NCI-H1048 (cell line): ENCODE measurements at places on chromosomes 4 and X.

DNA sequence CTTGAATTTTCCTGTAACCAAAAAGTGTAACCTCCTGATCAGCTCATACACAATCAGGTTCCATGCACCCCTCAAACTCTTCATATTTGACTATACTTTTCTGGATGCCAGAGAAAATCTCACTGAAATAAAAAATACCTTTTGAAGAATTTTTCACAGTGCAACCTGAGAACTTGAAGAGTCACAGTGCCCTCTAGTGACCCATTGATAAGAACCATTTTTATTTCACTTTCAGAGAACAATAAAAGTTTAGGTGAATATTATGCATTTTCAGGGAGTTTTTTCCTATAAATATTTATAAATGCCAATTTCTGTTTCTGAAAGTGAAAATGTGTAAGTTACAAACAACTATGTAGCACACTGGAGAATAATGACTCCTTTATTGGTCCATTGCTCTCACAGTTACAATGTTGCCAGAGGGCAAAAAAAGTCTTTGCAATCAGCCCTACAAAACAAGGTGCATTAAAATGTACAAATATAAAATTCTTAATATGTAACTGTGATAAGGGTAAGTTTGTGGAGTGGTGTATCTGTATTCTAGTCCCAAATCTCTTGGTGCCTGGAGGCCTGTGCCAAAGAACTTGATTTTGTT lies 153.6 kb upstream of the INTU start:
- DNase-seq: peak; percentile 19

- DNase-seq: no peak
These were observed 36.4 kb downstream of the NELFA start for GRCh38 chr4:1972414-1972813.

DNA sequence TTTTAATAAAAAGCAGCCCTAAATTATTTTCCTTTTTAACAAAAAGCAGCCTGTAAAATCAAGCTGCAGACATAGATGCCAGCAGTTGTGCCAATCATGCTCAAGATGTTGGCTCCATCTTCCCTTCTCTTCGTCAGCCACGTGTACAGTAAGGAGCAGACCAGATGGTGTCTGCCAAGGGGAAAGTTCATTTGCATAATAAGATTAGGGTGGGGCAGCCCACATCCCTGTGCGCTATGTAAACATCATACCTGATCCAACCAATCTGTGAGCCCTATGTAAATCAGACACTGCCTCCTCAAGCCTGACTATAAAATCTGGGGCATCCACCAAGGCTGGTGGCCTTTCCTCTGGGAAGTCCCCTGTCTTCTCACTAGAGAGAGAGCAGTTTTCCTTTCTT lies 23.1 kb upstream of the C1GALT1C1 start:
- peak; percentile 5 for DNase-seq

DNA sequence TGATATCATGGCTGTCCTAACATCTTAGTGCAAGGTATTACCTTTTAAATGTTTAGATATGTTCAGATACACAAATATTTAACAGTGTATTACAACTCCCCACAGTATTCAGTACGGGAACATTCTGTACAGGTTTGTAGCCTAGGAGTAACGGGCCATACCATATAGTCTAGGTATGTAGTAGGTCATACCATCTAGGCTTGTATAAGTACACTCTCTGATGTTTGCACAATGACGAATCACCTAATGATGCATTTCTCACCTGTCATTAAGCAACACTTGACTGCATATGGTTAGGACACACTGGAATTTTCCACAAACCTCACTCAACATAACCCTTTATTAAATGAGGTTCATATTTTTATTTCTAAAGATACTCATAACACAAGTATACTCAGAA lies 67.7 kb downstream of the THOC2 start:
- no peak for DNase-seq

DNA sequence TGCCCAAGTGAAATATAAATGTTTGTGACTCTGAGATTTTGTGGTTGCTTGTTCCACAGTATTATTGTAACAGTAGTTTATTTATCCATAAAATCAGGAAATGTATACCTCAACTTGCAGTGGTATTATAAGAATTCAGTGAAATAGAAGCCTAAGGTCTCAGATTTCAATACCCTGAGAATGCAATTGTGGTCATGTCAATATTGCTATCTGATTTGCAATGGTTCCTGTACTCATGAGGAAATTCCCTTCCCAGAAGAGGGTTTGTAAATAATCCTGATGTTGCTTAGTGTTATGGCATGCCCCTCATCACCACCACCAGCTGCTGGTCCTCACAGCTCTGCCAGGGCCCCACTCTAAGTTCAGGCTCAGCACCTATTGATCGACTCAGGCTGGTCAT lies 67.8 kb downstream of the SLC34A2 start:
- DNase-seq: no peak

GRCh38 chr4:129808242-129808641 lies 712.3 kb downstream of the C4orf33 start:
- DNase-seq: no peak

GRCh38 chr4:173507471-173508385 lies 22.3 kb downstream of the HAND2 start:
- no peak for DNase-seq

DNA sequence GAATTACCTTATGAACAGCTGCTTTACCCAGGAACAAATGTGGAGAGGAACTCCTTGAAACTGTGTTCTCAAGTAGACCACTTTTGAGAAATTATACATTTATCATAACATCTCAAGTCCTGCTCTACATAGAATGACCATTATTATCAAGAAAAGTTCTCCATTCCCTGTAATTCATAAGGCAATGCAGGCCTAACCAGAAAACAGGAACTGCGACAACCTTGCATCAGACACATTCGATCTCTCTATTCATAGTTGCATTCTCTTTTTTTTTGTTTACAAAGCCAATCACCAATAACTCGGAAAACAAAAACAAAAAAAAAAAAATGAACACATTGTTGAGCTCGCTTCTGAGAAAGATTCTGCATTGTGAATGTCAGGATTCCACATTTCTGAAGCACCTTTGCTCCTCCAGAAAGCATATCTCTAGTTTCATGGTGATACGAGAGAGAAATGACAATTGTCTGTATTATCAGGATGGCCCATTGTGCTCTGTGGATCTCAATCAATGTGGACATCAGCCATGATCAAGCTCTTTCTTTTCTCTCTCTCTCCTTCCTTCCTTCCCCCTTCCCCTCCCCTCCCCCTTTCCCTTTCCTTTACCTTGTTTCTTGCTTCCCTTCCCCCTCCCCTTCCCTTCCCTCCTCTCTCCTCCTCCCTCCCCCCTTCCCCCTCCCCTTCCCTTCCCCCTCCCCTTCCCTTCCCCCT lies 32.4 kb upstream of the CD99 start:
- no peak for DNase-seq

DNA sequence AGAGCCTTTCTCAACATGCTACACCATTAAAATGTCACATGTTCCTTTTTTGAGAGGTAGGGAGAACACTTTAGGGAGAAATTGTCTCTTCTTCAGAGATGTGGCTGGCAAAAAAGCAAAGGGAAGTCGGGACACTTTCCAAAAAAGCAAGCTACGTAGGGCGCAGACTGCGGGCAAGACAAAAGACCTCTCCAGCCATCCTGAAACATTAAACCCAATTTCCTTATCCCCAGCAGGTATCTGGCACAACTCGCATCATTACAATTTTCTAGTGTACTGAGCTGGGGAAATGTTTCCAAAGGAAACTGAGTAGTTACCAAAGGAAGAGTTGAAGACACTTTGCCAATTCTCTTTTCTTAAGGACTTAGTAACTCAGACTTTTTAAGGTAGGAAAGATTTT lies 116.0 kb downstream of the PACRGL start:
- DNase-seq: no peak

- DNase-seq: no peak
These were observed 94.2 kb upstream of the NKX1-1 start for GRCh38 chr4:1500231-1500965.

DNA sequence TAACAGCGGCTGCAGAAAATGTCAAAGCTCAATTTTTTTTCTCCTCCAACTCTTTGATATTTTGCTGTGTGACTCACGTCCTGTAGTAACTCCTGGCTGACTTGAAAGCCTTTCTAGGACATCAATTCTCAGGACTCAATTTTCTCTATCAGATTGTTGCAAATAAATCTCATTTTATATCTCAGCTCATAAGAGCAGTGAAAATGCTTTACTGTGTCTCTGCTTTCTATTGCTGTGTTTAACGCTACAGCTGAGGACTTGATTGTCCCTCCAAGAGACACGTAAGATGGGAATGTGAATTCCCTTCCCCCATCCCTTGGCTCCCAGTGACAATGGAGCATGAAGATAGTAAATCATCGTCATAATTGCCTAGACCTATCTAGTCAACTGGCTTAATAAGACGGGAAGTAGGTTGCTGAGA lies 20.5 kb upstream of the CBR4 start:
- no peak for DNase-seq

DNA sequence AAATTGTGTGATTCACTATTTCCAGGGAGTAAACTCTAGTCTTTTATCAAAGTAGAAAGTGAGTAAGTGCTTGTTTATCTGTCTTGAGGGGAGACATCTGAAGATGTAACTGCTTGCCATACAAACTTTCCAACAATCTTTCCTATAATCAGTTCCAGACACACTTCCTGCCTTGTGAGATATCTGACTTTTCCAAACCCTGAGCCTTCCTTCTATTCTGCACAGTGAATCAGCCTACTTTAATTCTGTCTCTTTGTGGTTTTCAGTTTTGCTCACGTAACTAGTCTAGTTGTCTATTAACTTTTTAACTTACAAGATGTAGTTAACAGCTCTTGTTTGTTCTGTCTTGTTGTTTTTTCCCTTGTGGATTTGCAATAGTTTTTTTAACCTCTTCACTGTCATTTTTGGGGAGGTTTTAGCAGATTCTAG lies 947.8 kb downstream of the C4orf33 start:
- no peak for DNase-seq

GRCh38 chr4:105022811-105023667 lies 123.6 kb upstream of the TET2 start:
- DNase-seq: no peak

DNA sequence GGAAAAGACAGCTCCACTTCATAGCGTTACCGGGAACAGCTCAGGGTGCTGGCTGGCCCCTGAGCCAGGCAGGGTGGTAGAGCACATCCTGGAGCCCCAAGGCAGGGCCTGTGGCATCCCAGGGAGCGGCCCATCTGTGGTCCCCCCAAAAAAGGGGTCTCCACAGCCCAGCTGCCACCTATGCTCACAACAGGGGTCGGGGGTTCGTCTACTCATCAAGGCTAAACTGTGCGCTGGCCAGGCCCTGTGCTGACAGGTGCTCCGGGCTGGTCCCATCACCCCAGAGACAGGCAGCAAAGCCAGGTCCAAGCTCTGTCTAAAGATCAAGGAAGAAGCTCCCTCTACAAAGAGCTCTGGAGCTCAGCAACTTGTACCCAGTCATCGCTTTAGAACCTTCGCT lies 77.9 kb downstream of the DCTD start:
- no peak for DNase-seq

DNA sequence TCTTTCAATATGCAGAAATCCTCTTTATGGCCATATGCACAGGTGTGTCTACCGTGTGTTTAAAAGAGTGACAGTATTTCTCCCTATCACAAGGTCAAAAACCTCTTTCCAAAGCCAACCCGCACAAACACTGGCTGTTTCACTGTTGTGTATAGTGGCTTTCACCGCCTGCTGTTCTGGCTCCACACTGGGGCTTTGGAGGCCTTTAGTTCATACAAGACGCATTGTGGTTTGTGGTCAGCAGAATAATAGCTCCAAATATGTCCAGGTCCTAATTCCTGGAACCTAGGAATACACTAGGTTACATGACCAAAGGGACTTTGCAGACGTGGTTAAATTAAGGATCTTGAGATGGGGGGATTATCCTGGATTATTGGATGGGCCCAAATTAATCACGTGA lies 40.7 kb upstream of the FAM9A start:
- no peak for DNase-seq

DNA sequence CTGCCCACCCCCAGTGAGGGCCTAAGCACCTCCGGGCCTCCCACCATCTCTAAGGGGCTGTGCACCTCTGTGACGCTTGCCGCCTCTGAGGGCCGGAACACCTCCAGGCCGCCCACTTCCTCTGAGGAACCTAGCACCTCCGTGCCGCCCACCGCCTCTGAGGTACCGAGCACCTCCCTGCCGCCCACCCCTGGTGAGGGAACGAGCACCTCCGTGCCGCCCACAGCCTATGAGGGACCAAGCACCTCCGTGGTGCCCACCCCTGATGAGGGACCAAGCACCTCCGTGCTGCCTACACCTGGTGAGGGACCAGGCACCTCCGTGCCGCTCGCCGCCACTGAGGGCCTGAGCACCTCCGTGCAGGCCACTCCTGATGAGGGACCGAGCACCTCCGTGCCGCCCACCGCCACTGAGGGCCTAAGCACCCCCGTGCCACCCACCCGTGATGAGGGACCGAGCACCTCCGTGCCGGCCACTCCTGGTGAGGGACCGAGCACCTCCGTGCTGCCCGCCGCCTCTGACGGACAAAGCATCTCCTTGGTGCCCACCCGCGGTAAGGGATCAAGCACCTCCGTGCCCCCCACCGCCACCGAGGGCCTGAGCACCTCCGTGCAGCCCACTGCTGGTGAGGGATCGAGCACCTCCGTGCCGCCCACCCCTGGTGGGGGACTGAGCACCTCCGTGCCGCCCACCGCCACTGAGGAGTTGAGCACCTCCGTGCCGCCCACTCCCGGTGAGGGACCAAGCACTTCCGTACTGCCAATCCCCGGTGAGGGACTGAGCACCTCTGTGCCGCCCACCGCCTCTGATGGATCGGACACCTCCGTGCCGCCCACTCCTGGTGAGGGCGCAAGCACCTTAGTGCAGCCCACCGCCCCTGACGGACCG lies 977 bp downstream of the MAGEE1 start:
- DNase-seq: no peak

DNA sequence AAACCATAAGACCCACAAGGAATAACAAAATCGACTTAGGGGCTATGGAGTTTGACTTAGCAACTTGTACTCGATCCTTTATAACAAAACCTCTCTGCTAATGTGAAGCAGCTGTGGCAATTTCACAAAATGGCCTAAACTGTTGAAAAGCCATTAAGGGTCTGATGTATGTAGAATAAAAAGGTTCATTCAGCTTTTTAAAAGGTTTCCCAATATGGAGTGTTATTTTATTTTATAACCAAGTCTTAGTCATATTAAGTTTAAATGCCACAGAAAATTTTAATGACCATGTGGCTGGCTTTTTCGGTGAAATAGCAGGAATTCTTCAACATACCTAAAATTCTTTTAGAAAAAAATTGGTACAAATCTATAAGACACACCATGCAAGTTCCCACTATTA lies 291.8 kb upstream of the HAND2 start:
- DNase-seq: no peak

DNA sequence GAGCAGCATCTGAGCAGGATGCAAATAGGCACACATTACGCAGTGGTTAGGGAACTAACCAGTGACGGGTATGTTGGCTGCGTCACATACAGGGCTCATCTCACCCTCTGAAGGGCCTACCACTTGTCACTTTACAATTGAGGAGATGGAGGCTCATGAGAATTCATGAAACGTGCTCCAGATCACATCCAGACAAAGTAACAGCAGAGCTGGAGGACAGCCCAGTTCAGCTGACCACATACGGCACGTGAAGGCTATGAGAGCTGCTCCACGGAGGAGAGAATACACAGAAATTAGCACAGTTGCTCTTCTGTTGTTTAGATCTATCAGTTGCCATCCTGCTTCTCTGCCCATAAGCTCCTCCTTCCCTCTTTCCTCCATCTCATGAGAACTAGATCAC lies 78.4 kb downstream of the FAM9B start:
- no peak for DNase-seq
